KBM-7 (cell line): ENCODE measurements at places on chromosomes 13 and 19.

GRCh38 chr19:55275851-55276719 lies 3.8 kb downstream of the HSPBP1 start:
- no peak for DNase-seq

DNA sequence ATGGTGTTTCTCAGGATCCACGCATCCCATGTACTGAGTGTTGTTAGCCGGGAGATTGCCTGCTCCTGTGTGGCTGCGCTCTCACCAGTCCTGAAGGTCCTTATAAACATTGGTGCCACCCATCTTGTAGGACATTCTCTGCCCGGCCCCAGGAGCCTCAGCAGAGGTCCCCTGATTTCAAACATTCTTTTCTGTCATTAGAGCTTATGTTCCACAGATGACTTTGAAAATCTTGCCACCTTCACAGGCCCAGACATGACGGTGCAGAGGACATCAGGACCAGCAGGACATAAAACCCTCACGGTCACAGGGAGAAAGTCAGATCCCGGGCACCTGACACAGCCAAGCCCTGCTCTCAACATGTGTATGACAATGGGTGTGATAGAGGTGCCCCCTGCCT lies 33.2 kb upstream of the PEPD start:
- no peak for DNase-seq

DNA sequence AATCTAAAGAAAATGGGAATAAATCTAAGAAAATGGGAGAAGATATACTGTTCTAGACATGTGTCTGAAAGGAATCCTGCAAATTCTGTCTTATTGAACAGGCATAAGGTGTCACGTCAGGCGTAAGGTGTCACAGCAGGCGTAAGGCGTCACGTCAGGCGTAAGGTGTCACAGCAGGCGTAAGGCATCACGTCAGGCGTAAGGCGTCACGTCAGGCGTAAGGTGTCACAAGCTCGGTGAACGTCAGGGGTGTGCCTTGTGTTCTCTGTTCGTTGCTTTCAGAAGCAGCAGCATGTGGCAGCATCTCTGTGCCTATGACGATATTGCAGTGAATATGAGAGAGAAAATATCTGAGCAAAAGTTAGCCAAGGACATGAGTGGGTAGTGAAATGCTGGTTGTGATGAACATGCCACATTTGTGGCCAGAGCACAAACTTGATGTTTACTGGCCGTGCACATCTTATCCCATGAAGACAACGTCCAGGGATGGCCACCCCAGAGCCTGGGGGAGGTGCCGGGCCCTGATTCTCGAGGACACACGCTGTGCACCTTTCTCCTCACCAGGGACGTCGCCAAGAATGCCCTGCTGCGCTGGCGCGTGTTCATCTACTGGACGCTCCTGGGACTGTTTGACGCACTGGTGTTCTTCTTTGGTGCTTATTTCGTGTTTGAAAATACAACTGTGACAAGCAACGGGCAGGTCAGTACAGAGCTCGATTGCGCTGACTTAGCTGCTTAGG lies 107.0 kb upstream of the MCF2L start:
- DNase-seq, result no peak

DNA sequence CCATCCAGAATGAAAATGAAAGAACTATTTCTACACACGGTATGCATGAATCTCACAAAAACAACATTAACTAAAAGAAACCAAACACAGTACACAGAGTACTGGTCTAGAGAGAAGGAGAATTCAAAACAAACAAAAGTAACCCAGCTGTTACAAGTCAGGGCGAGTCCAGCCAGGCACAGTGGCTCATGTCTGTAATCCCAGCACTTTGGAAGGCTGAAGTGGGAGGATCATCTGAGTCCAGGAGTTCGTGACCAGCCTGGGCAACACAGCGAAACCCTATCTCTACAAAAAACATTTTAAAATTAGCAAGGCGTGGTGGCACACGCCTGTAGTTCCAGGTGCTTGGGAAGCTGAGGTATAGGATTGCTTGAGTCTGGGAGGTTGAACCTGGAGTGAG lies 1.7 kb upstream of the PSMC4 start:
- no peak for DNase-seq

DNA sequence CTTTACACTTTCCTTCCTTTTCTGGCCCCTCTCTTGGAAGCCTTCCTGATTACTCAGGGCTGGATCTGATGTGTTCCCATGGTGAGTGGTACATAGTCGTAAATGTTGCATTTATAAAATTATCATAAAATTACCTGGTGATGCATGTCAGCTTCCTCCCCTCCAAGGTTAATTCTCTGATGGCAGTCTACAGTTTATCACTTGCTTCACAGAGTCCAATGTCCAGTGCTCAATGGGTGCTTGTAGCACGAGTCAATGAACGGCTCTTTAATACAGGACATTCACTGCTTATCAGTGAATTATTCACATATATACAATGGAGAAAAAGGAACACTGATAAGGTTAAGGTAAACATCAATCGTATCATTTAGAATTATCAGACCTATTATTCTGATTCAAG lies 27.0 kb upstream of the OXGR1 start:
- no peak for DNase-seq

- DNase-seq, result no peak
These were observed 33.2 kb downstream of the EFNA2 start for GRCh38 chr19:1318678-1319471.

- DNase-seq, result no peak
These were observed 145.3 kb downstream of the PDS5B start for GRCh38 chr13:32731576-32731975.

DNA sequence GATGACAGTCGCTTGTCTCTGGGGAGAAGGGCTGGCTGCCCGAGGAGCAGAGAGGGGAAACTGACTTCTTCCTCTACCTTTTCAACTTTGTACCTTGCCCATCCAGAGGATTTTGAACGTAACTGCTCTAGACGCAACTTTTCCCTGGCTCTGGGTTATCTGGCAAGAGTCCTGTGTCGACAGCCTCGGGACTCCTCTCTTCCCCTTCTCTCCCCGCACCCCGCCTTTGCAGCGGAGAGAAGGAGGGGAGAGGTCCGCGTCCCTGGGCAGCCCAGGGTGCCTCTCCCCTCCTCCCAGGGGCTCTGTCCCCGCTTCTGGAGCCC lies 574 bp downstream of the SH3GL1 start:
- DNase-seq, result peak; percentile 57

DNA sequence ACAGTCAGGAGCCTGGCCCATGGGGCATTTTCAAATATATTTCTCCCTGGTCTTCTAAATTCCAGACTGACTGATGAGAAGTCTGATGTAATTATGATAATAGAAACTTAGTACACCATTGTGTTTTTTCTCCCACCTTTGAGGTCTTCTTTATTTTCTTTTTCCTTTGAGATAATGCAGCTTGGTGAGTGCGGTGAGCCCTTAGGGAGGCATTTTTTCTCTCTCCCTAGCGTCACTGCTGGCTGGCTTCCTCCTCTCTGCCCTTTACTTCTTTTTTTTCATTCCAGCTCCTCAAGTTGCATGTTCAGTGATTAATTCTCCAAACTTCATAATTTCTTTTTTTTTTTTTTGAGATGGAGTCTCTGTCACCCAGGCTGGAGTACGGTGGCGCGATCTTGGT lies 12.8 kb upstream of the CDC42EP5 start:
- no peak for DNase-seq

GRCh38 chr13:36432106-36432544 lies at the start of gene CCNA1:
Gene CCNA1 (plus strand): TSS chr13:36432495. CDS start chr13:36433057, 562 bp downstream.
- DNase-seq, result peak; percentile 74

- no peak for DNase-seq
These were observed 30.8 kb upstream of the AKT2 start for GRCh38 chr19:40315812-40316470.

GRCh38 chr19:45164577-45165335 lies 4.0 kb upstream of the NKPD1 start:
- DNase-seq, result peak; percentile 90

- DNase-seq, result no peak
These were observed 385.8 kb downstream of the SLITRK1 start for GRCh38 chr13:83496501-83496900.

DNA sequence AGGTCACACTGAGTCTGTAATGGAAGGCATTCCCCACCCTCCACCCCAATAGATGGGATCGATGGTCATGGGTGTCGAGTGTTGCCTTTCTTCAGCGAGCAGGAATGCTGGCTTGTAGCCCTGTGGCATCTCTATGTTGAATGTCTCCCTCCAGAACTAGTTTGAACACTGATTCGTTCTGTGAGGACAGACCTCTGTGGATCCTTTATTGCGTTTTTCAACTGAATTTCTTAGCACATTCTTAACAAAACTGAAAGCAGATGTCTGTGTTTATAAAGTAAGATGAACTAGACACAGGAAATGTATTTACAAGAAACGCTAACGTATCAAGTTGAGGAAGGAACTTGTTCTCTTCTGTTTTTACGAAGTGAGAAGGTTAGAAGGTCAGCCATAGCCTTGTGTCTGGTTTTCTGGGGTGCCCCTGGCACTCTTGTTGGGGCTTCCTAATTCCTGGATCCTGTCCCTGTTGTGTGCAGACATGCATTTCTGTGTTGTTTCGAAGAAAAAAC lies 36.8 kb upstream of the TM9SF2 start:
- no peak for DNase-seq

DNA sequence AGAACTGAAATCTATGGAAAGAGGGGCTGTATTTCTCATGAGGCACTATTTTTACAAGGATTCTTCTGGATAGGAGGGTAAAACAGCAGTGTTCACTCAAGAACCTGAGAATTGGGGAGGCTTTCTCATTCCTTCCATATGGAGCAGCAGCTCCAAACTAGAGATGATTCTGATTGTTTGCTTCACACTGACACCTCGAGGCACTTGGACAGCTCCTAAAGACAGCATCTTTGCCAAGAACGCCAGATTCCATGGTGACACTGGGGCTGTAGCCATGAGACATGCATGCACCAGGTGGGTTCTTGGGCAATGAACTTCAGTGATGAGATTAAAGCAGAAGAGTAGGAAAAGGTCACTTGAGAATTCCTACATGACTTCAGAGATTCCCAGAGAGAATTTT lies 361.5 kb upstream of the HTR2A start:
- DNase-seq, result no peak

DNA sequence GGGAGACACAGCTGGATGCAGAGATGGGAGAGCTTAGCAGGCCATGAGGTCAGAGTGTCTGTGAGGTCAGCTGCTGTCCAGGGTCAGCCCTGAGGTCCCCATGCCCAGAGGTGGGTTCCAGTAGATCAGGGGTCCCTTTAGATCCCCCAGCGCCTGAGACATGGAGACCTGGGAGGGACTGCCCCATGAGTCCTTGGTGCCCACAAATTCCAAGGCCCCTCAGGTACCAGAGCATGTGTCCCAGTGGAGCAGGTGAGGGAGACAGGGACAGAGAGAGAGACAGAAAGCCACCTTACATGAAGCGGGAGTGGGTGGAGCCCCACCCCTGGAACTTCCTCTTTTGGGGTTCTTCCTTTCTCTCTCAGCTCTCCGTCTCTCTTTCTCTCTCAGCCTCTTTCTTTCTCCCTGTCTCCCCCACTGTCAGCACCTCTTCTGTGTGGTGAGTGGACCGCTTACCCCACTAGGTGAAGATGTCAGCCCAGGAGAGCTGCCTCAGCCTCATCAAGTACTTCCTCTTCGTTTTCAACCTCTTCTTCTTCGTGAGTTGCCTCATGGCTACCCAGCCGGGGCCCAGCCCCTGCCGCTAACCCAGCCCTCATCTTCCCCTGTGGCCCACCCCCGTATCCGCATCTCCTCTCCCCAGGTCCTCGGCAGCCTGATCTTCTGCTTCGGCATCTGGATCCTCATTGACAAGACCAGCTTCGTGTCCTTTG lies at the start of gene CD37:
Gene CD37 (plus strand): TSS at position 336 of the 713 bp plus-strand sequence. CDS start 135 bp downstream, at position 471.
- peak; percentile 85 for DNase-seq

GRCh38 chr13:98436233-98436910 lies 140.5 kb downstream of the STK24 start:
- DNase-seq, result no peak

DNA sequence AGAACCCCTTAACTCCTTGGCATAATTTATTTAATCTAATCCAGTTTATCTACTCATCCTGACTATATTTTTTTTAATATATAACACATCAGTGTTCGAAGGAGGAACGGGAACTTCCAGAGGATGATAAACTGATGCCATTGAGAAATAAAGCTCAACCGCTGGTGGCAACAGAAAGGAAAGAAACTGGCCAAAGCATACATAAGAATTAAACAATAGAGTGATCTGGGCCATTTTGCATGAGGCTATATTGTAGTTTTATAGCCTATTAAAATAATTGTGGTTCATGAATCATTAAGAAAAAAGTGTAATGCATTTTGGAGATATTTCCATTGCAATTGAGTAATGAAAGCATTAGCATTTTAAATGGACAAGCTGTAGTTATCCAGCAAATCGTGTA lies 94.2 kb downstream of the FRY start:
- no peak for DNase-seq

- DNase-seq, result peak; percentile 98
These were observed 2.7 kb downstream of the TPM4 start for GRCh38 chr19:16078759-16079707.

GRCh38 chr19:5293612-5294378 lies 46.8 kb downstream of the PTPRS start:
- DNase-seq, result no peak

DNA sequence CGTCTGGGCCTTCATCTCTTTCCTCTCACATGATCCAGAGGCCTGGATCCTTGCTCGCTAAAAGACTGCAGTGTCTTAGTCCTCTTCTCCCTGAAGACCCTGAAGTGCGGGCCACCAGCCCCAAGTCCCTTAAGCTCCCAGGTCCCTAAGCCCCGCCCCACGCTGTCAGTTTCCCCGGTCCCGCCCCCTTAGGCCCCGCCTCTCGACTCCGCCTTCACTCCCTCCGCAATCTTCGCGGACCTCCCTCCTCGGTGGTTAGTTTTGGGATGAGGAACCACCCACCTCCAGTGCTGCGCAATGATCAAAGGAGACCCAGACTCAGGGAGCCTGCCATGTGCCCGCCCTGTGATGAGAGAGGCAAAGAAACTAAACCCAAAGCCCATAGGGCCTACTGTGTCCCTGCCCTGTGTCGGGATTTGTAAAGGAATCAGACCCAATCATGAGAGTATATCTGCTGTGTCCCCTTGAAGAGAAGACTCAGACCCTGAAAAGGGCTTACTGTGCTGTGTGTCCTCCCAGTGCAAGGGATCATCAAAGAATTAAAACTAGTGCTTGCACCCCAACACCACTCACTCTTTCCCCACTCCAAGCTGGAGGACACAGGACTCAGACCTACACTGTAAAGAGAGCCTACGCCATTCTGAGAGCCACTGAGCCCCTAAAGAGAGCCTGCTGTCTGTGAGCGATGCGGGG lies 3.0 kb upstream of the COX6B1 start:
- DNase-seq, result peak; percentile 82

GRCh38 chr19:55613396-55613795 lies 7.9 kb downstream of the ZNF865 start:
- DNase-seq, result no peak

DNA sequence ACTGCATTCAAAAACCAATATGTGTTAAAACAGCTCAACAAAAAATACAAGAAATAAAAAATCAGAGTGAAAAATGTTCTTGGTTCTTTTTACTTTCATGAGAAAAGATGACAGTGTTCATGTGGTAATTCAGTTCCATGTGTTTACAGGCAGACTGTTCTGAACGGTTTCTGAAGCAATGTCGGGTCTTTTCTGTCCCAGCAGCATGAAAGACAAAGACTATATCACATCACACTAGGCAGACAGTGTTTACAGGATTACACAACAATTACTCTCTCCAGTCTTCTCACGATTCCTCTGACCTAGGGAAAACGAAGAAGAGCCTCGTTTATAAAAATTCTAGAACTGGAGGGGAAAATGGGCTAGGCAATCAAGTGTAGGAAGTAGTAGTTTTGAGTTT lies 83.4 kb downstream of the UBL3 start:
- no peak for DNase-seq
